CD4-positive, alpha-beta T cell treated with Interferon gamma for 1 hour (primary cell): ENCODE measurements at places on chromosomes 3 and 15.

- no peak for DNase-seq
Observed at GRCh38 chr15:29143909-29144635, 125.5 kb downstream of the NSMCE3 start.

GRCh38 chr3:182521339-182521738, 272.0 kb upstream of the ATP11B start:
- no peak for DNase-seq

GRCh38 chr15:71639471-71639870, 170.9 kb upstream of the NR2E3 start:
- DNase-seq, result no peak

DNA sequence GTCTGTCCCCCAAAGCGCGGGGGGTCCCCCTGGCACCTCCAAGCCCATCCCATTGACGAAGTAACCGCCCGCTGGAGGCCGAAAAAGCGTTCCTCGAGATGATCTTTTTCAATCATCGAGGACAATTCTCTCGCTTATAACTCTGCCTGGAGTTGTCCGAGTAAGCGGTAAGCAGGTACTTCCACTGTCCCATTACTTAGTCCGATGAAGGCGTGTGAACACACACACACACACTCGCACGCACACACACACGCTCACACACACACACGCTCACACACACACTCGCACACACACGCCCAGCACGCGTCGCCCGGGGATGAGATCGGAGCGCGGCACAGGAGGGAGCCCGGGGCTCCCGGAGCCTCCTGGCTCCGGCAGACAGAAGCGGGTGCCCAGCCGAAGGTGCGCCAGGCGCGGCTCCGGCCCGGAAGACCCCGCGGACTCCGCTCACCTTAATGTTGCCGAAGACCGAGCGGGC, 430 bp downstream of the SLCO2A1 start:
- DNase-seq, result no peak

GRCh38 chr3:49805367-49805782, 2.3 kb downstream of the INKA1 start:
- DNase-seq, result peak; percentile 64

DNA sequence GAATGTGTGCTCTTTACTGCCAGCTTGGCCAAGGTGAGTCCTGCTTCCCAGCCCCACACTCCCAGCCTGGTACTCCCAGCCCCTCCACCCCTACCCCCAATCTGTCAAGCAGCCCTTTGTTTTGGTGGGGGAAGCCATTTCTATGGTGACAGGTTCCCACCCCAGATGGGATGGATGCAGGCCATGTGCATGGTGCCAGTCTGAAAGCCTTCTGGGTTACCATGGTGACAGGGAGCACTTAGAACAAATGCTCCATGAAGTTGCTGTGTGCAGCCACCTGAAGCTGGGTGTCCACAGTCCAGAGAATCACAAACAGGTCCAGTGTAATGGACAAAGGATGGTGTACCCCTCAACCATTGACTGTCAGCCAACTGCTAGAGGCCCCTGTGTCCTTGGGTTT, 19.1 kb upstream of the VILL start:
- DNase-seq, result no peak

DNA sequence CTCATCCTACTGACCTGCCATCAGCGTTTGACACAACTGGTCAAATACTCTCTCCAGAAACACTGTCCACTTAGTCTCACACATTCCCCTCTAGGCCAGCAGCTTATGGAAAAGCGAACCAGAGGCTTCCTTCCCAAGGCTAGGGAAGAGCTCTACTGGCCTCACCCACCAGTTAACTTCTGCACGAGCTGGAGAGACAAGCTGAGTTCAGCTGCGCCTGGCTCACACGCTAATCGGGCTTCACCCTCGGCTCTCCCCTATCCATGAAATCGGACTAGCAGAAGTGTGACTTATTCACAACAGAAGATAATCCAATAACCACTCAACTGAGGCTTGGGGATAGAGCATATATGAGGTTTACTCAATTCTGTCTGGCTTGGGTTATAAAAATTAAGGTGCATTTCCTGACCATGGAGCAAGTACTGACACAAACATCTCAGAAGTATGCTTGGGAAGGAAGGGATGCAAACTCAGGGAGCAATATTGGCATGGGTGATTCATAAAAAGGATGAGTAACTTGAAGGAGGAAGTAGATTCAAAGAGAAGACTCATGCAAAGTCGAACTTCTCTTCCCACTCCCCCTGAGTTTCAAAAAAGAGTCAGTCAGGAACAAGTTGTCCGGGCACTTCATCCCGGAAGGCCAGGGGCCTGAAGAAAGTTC, 73.1 kb downstream of the XXYLT1 start:
- DNase-seq, result no peak

- no peak for DNase-seq
Observed at GRCh38 chr3:171163101-171164066, 136.9 kb upstream of the SLC2A2 start.

GRCh38 chr3:27633224-27633545, 88.9 kb downstream of the EOMES start:
- DNase-seq, result peak; percentile 5

DNA sequence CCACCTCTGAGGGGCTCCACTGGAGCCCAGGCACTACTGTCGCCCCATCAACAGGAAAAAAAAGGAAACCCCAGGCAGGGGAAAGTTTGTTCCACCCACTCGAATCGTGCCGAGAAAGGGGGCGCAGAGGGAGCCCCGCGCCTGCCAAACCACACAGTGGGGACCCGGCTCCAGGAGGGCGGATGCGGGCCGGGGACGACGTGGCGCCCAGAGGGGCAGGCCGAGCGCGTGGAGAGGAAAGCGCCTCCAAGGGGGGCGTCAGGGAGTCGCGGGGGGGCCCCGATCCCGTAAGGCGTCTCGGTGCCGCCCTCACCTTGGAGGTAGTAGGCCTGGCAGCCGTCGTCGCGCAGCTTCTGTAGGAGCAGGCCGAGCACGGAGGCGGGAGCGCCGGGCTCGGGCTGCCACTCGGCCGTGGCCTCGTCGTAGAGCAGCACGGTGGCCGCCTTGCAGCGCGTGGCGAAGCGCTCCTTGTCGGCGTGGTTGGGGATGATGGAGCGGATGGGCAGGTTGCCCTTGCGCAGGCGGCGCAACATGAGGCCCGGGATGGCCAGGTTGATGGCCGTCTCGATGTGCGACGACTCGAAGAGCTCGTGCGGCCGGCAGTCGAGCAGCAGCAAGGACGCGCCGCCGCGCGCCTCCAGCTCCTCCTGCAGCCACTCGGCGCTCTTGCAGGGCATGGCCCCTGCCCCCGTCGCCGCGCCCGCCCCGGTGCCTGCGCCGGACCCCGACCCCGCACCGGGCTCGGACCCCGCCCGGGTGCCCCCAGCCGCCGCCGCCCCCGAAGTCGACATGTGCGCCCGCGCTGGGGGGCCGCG, 627 bp downstream of the DUSP7 start:
- peak; percentile 30 for DNase-seq
